T-helper 1 cell (primary cell): ENCODE measurements at places on chromosomes 11 and 22.
A peak's percentile ranks its signal among the peaks of the same experiment; 100 is the strongest.

DNA sequence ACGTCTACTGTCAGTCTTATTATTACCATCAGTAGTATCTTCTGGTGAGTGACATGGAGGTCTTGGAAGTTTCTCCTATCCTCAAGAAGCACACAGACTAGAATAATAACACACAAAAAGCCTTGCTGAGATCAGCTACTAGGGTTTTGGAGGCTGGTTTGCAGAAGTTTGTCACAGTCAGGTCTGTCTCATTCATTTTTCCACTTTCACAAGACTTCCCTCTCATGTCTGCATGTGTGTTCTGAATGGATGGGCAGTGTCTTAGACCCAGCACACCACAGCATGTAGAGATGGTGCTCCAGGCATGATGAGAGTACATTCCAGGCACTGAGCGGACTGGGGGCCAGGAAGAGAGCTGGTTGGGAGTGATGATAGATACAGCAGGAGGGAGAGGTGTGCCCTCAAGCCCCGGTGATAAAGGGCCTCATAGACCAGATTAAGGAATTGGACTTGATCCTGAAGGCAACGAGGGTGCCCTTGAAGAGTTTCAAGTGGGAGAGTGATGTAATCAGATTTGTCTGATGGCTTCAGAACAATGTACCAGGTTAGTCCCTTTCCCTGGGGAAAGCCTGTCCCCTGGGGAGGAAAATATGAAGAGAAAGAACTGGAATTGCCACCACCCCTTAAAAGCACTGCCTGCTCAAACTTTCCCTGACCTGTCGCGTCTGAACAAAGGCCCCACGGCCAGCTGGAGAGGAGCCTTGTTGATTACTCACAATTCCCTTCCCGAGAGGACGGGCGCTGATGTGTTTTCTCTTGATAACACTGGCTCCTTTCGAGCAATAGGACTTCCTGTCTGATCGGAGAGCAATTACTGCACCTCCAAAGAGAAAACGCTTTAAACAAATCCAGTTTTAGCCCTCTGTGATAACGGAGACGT lies 45.1 kb upstream of the LMO2 start:
- DNase-seq = no peak

DNA sequence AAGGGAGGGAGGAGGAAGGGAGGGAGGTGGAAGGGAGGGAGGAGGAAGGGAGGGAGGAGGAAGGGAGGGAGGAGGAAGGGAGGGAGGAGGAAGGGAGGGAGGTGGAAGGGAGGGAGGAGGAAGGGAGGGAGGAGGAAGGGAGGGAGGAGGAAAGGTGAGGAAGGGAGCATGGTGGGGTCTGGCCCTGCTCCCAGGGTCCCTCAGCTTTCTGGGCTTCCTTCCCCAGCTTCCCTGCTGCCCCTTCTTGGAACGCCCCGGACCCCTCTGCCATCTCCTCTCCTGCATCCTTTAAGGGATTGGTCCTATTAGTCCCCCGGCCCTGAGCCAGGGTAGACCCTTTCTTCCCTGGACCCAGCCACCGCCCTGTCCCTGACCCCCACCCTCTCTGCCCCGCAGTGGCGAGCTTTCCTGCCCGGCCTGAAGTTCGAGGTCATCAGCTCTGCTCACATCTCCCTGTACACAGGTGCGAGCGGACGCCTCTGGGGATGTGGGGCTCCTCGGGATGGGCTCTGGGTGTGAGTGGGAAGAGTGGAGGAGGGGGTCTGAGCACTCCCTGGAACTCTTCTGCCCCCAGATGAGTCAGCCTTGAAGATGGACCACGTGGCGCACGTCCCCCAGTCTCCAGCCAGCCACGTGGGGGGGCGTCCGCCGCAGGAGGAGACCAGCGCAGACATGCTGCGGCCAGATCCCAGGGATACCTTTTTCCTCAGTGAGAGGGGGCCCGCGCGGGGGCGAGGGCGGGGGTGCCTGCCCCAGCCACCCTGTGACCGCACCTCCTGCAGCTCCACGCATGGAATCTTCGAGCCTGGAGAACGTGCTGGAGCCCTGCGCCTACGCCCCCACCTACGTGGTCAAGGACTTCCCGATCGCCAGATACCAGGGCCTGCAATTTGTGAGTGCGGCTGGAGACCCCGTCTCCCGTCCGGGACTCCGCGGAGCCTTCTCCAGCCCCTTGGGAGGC lies 6.0 kb downstream of the B4GALNT4 start:
- DNase-seq = no peak

DNA sequence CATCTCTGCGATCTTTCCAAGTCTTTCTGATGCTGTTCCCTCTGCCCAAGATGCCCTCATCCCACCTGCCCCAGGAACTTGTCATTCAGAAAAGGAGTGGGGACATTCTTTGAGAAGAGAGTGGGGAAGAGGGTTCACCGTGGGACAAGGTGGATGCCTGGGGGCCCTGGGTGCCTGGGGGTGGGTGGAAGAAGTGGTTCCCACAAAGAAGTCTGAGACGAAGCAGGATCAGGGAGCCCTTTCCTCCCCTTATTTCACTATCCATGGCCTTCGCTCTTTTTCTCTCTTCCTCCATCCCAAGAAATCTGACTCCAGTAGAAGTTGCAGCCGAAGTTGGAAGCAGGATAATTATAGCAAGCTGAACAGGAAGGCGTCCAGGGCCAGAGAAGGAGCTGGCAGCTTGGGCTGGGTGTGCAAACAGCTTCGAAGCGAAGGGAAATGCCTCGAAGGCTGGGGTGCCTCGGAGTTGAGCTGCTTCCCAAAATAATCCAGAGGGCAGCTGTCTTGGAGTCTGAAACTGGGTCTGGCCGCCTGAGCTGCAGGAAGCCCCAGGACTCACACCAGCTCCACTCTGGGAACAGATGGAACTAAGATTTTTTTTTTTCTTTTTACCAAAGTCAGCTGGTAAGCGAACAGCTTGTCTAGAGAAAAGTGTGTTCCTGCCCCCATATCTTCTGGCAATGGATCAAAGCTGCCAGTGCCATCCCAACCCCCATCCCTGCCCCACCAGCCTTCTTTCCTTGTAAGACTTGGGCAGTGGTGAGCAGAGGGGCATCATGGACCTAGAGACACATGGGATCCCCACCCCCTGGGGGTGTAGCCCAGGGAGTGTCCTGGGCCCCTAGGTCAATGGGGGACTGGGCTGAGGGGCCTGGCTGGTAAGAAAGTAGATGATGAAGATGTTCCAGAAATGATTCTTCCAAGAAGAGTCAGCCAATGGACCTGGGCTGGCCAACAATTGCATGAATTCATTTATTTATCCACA lies 31.5 kb downstream of the PARVG start:
- DNase-seq = no peak

GRCh38 chr11:83249972-83250593 lies 36.1 kb downstream of the CCDC90B start:
- DNase-seq = peak; percentile 27

DNA sequence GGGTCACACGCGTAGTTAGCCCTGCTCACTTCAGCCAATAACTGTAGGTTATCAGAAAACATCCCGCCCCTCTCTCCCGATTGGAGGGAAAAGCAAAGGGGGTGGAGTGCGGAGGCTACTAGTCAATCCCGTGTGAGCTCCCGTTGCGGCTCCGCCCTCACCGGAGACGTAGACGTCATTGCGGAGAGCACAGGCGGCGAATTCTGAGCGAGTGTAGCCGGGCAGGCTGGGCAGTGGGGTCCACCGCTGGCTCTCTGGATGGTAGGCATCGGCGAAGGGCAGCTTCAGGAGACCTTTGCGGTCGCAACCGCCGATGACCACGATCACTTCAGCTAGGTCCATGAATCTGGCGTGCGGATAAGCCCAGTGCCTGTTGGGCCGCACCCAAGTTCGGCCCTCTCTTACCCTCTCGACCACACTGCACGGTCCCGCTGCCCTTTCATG lies 4.7 kb downstream of the KLHL35 start:
- peak; percentile 54 for DNase-seq

DNA sequence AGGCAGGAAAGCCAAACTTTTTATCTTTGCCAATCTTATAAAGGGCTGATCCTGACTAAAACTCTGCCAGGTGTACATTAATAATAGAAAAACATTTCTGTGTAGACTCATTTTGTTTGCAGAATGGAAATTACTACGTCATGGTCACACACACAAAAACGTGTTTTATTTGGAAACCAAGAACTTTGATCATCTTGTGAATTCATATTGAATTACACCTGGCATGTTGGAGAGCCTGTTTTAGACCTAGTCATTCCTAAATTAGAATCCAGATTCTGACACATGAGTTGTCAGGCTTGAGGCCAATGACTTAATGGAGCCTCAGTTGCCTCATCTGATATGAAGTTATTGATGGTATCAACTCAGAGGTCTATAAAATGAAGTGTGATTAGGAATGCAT lies 235.6 kb upstream of the TENM4 start:
- no peak for DNase-seq

DNA sequence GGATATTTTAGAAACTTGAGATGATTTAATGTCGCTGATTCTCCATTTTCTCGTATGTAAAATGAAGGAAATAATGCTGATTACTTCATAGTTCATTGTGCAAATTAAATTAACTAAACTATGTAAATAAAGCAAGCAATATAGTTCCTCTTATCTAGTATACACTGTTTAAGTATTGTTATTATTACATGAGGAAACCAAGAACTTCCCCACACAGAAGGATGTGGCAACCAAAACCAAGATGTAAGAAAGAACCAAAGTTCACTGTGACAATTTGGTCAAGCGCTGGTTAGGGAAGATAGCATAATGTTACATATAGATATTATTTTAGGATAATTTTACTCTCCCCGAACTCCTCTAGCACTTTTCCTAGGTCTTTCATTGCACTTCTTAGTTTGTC lies 103.2 kb downstream of the XKR3 start:
- DNase-seq = no peak

GRCh38 chr11:20483931-20484330 lies 96.4 kb downstream of the PRMT3 start:
- no peak for DNase-seq
